Dorsolateral prefrontal cortex (tissue), 122 donors: ENCODE measurements at places on chromosomes 11 and 22. TPM values are rescaled to one million over a fixed set of nuclear protein-coding genes. Genes with fewer than 3 reads are reported as not detected.

Gene BTBD18
- total RNA-seq = not detected

Gene OR51B4
- 0.52 TPM for total RNA-seq

Gene MRGPRD
- total RNA-seq = not detected

Gene CBLIF
- total RNA-seq = not detected

Gene SMC1B
- total RNA-seq = not detected
